ENCODE measurements at places on chromosomes 12 and 14.

DNA sequence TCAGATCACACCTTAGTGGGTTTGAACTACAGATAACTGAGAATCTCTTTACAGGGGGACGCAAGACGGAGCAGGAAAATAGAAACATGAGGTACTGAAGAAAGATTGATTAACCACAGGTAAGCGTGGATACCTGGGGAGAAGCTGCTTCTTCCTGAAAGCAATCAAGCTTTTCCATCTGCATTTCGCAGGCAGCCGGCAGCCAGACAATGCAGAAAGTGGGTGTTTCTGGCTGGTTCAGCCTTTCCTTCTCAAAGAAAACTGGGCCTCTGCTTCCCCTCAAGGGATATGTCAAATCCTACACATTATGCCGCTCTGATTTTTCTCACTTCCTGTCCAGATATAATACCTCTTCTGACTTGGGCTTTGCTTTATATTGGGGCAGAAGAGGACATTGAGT lies 39.1 kb upstream of the PPFIA2 start:
- no peak for DNase-seq

DNA sequence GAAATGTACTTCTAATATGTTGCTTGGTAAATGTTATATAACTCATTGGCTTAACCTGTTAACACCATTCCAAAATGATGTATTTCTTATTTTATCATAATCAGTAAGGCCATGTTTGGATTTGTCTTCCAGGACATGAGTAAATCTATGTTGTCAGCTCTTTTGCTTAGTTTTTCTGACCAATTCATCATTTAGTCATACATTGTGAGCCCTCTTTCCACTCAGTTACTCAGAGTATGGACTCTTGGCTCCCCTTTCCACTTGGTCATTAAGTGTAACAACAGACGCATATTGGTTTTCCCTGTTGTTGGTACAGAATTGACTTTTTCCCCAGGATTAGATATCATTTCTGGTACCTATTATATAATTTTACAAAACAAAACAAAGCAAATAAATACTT lies 9.0 kb upstream of the CLEC4D start:
- no peak for DNase-seq

DNA sequence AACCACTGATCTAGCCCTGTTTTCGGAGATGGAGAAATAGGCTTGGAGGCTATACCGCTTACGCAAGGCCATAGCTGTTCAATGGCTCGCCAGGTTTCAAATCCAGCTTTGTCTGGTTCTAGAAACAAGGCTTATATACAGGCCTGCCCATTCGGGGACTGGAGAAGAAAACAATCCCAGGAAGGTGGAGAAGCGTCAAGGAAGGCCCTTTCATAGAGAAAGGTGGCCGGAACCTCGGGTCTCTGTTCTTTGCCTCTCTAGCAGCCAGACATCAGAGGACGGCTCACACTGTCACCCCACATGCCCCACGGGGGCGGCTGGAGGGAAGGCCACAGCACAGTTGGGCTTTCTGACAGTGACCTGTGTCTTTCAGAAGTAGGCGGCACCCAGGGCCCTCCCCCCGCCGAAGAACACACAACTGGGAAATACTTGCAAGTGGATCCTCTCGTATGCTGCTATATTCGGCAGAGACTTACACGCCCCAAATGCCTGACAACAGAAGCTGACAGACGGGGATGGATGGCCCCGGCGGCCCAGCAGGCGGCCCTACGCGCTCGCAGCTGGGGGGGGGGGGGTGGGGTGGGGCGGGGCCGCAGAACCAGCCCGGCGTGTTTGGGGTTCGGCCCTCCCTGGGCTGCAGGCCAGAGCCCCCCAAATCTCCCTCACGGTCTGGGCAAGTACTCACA lies 4.5 kb upstream of the SETD1B start:
- peak; percentile 69 for DNase-seq

DNA sequence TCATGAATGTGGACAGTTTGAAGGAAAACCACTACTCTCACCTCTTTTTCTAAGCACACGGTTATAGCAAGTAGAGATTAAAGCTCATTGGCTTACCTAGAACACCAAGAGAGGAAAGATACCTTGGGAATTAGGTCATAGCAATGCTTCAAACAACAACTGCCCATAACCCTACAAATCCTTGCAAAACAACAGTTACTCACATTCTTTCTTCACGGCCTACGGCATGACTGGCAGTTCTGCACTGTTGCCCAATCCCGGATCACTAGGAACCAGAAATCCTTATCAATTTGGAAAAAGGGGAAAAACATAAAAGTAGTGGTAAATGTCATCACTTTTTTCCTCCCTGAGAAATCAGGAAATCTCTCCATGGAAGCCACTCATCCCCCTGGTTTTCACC lies 9.6 kb upstream of the ISM2 start:
- DNase-seq, result no peak
